Activated CD8-positive, alpha-beta T cell treated with anti-CD3 and anti-CD28 coated beads, Interleukin-2, amount 10 ng/mL, durations not matched to agents 7 days and 5 days (primary cell): ENCODE measurements at places on chromosomes 7 and 10.
A peak's percentile ranks its signal among the peaks of the same experiment; 100 is the strongest.

GRCh38 chr10:132542086-132542775 is 4.6 kb downstream of the INPP5A start:
- no peak overlapping the region for H3K27ac ChIP-seq
- no peak overlapping the region for H3K4me3 ChIP-seq
- peaks cover 83% of the 10 kb centered on the region for H3K4me1 ChIP-seq
- peaks cover 11% of the 10 kb centered on the region for H3K36me3 ChIP-seq
- no peaks in the 10 kb centered on the region for H3K27me3 ChIP-seq

DNA sequence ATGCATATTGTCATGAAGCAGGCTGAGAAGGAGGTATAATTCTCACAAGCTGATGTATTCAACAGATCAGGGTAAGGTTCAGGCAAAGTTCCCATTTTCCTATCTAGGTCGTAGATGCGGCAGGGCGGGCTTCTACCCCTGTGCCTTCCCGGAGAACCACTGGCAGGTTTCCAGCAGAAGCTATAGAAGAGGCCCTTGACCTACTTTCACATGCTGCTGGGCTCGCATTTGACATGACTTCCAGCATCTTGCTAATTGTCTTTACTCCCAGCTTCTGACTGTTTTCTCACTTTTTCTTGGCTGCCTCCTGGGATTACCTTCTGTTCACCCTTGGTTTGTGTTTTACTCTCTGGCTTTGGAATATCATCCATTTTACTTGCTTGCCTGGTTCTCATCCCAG is 32.6 kb upstream of the ORC5 start:
- peaks cover 28% of the 10 kb centered on the region for H3K27me3 ChIP-seq
- no peaks in the 10 kb centered on the region for H3K4me1 ChIP-seq
- no peak for DNase-seq
- no peaks in the 10 kb centered on the region for H3K36me3 ChIP-seq
- no peak overlapping the region for H3K27ac ChIP-seq
- H3K4me3 ChIP-seq: no peak overlapping the region

GRCh38 chr7:53776323-53776722 is 740.9 kb downstream of the POM121L12 start:
- no peaks in the 10 kb centered on the region for H3K4me1 ChIP-seq
- no peak for DNase-seq
- H3K4me3 ChIP-seq: no peak overlapping the region
- H3K27ac ChIP-seq: no peak overlapping the region

DNA sequence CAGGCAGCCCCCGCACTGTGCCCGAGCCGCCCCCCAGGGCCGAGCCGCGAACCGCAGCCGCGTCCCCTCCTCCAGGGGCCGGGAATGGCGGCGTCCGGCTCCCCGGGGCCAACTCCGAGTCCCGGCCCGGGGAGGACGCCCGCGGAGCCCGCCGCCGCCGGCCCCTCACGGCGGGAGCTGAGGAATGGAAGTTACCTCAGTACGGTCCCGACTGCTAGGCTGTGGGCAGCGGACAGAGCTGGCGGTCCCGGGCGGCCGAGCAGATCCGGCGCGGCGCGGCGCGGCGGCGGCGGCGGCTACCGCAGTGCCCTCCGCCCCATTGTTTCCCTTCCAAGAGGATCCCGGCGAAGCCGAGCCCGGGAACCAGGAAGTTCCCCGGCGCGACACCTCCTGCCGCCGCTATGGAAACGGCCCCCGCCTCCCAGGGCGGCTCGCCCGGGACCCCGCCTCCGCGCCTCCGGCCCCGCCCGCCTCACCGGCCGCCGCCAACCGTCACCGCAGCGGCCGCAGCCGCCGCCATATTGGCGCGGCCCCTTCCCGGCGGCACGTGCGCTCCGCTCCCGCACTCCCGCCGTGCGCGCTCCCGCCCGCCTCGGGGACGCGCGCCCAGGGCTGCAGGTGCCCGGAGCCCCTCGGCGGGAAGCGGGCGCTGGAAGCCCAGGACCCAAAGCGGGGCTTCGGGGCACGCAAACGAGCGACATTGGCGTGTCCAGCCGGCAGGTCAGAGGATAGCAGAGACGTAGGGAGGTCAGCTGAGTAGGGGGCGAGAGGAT is at the start of gene USP6NL:
Gene USP6NL, minus strand, starts transcription at position 403 of the 773 bp plus-strand sequence. CDS start 14,016 bp downstream, outside the sequence.
- peak; percentile 59 for DNase-seq
- H3K4me1 ChIP-seq: peaks cover 48% of the 10 kb centered on the region
- H3K36me3 ChIP-seq: peaks cover 3% of the 10 kb centered on the region
- H3K27me3 ChIP-seq: peaks cover 35% of the 10 kb centered on the region
- H3K27ac ChIP-seq: peak within 1 kb of the TSS; percentile 79
